Activated T-cell treated with anti-CD3 and anti-CD28 coated beads for 4 hours (primary cell): ENCODE measurements at places on chromosomes 2 and 18.

GRCh38 chr18:31684279-31685096 is at the start of gene B4GALT6:
Gene B4GALT6 (minus strand): TSS chr18:31684581. CDS start chr18:31684426, 155 bp downstream.
- DNase-seq, result no peak

DNA sequence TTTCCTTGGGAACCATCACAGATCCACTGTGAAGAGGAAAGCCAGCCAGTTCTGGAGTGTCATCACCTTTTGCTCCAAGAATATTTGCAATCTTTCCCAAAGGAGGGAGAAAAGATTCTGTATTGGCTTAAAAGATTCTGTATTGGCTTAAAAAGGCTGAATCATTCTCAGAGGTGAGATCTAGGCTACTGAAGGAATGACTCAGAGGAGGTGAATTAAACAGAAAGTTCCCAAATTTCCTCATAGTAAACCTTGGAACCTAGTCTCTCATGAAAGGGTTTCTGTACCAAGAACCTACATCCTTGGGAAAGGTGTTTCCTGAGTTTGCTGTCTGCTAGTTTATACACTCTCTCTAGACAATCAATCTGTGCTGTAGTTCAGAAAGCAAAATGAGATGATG is 34.1 kb upstream of the GRB14 start:
- DNase-seq, result no peak

DNA sequence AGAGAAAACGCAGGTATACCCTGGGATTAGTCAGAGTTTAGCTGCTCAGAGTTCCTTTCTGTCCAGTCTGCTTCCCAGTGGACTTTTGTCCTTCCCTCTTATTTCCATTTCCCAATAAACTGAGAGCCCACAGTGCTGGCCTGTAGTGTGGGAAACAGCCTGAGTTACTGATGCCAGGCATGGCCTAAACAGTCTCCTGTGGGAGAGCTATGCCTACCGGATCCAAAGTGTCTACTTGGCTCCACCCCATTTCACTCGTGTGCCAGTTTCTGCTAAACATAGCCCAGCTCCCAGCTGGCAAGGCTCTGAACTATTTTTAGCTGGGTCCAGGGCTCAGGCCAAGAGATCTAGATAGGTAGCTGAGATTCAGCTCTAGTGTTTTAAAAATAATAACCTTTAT is 15.6 kb upstream of the PPP1CB start:
- DNase-seq, result no peak

GRCh38 chr18:79628416-79629248 is 51.0 kb upstream of the CTDP1 start:
- no peak for DNase-seq

- DNase-seq, result no peak
Observed at GRCh38 chr2:158965641-158966040, 2.8 kb upstream of the TANC1 start.

DNA sequence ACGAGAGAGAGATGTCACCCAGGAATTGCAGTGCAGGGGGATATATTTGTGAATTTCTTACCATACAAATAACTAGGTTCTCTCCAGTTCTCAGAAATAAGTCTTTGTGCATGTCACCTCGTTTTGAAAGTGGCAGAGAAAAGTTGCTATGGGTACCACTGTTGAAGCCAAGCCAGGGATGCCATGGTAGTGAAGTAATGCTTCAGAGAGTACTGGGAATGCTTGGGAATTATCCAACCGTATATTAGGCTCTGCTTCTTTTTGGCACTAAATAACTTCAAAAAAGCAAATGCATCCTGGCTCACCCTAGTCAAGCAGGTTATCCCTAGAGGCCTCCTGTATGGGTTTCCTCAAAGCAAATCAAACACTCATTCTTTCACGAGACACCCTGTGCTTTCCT is 50.7 kb upstream of the DDX18 start:
- no peak for DNase-seq

GRCh38 chr2:217666338-217666737 is 336.5 kb downstream of the TNS1 start:
- no peak for DNase-seq

GRCh38 chr18:57748770-57749603 is 54.1 kb downstream of the ATP8B1 start:
- DNase-seq, result no peak
